Bone marrow (tissue), 2 donors: ENCODE measurements at places on chromosomes 13 and 19.
A peak's percentile ranks its signal among the peaks of the same experiment; 100 is the strongest.

- DNase-seq: no peak
These were observed 731 bp upstream of the AKAP8L start for GRCh38 chr19:15419413-15420025.

- no peak for DNase-seq
These were observed 2.2 kb downstream of the TSC22D1 start for GRCh38 chr13:44573790-44574465.

DNA sequence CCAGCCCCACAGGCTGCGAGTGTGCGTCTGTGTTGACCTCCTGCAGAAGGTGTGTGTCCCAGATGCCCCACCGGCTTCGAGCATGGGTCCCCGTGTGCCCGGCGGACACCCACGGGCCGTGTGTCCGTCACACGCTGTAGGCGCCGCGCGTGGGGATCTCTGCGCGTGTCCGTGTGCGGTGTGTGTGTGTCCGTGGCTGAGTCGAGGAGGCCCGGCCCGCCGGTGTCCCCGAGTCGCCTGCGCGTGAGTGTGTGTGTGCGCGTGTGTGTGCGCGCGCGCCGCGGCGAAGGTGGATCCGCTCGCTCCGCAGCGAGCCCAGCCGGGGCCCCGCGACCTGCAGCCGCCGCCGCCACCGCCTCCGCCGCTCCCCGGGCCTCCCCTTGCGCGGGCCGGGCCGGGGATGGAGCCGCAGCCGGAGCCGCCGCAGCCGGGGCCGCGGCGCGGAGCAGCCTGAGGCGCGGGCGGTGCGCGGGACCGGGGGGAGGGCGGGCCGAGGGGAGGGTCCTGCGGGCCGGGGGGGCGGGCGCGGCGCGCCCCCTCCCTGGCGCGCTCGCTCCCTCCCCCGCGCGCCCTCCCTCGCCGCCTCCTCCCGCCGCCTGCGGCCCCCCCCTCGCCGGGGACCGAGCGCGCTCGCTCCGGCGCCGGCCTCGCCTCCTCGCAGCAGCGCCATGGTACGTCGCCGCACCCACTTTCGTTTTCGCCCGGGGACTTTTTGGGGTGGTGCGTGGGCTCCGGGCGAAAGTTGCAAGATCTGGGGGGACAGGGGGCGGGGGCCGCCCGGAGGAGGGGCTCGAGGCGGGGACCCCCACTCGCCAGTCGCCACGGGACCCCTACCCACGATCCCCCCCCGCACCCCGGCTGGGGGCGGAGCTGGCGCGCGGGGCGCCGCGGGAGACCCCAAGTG lies 7.1 kb upstream of the NFIC start:
- peak; percentile 21 for DNase-seq

DNA sequence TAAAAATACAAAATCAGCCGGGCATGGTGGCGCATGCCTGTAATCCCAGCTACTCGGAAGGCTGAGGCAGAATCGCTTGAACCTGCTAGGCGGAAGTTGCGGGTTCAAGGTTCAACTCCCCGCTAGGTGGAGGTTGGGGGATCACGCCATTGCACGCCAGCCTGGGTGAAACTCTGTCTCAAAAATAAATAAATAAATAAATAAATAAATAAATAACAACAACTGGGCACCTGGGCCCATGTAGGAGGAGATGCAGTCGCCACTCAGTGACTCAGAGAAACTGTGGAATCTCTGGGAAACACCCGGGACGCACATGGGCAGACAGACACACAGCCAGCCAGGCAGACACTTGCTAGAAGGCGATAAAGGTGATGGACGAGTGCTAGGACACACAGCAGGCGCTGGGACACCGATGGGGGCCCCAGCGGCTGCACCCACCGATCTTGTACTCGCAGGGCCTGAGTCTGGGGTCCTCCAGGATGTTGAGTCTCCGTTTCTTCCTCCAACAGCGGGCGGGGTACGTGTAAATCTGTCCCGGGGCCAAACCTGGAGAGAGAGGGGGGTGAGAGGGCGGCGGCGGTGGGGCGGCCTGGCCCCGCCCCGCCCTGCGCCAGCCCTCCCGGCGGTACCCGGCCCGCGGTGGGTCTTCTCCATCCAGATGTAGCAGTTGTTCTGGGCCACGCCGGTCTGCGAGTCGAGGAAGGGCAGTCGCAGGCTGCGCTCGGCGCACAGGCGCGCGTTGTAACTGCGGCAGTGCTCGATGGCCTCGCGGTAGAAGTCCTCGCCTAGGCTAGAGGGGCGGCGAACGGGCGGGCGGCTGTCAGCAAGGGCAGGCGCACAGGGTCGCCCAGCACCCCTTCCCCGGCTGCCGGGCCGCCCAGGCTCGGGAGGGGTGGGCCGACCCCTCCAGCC lies 1.8 kb downstream of the DPF1 start:
- no peak for DNase-seq

GRCh38 chr13:31150315-31150985 lies 11.3 kb downstream of the HSPH1 start:
- no peak for DNase-seq

- no peak for DNase-seq
These were observed 44.7 kb downstream of the PLPP2 start for GRCh38 chr19:246551-246950.

- no peak for DNase-seq
These were observed 89.4 kb upstream of the IRS2 start for GRCh38 chr13:109875746-109876145.

DNA sequence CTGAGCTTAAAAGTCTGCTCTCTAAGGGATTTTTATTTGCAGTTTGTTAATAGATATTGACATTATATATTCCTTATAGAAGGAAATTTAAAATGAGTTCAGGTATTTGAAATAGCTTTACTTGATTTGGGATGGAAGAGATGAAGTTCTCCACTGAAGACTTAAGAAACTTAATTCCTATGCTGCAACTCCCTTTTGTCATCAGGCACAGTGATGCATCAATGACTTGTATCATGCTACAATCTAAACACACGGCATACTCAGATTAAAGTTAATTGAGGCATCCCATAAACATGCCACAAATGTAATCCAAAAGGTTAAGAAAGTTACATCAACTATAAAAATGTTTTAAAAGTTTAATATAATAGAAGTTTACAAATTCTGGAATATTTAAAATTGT lies 109.0 kb downstream of the STARD13 start:
- DNase-seq: no peak
